ENCODE measurements at places on chromosomes 1 and 21.

- peak; percentile 40 for DNase-seq
Measured at GRCh38 chr1:16012590-16013219, 5.1 kb downstream of the HSPB7 start.

DNA sequence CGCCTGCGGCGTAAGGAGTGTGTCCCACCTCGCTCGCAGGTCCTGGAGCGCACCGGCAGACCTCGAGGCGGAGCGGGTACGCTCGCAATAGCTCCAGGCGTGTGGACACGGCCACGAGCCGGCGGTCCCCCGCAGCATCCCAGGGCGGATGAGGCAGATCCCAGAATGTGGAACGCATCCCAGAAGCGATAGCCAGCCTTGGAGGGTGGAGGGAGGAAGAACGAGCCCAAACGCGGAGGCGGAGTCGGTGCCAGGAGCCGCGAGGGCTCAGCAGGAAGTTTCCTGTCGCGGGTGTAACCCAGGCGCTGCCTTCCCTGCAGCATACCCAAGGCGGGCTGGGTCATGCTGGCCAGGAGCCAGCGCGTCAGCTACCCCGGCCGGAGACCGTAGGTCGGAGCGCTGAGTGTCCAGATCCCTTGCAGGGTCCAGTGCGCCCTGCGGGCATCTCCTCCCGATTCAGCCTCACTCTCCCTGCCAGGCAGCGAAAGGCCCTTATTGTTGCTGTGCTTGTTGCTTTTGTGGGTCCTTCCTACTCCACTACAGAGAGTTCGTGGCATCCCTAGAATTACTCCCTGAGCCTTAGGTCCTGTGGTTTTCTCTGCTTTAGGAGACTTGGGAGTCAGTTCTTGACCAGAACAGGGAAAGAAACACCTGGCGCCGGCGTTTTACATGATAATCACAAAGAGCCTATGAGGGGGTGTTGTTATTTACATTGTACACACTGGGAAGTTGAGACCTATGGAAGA is 27.7 kb downstream of the STYXL2 start:
- peak; percentile 26 for DNase-seq

DNA sequence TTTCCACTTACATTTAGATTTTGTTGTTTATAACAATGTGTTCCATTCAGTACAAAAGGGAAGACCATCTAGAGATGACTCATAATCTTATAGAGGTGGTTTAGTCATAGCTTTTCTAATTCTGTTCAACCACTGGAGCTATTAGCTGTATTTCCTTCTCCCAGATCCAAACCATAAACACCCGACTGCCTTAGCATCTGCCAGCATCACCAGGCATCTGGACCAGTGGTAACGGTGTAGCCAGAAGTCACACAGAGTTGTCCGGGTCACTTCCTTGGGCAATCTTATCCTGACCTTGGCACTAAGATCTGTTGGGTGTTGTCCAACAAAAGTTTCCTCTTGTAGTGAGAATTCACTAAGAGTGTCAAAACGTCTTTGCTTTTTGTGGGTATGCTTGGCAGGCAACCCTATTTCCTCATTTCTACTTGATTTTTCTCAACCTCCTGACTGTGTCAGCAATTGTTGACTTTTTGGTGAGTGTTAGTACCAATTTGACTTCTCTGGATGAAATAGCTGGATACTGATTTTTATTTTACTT is 372.1 kb upstream of the B3GALT2 start:
- no peak for DNase-seq

GRCh38 chr1:27597516-27598294 is 6.2 kb downstream of the AHDC1 start:
- DNase-seq, result no peak

- no peak for DNase-seq
Measured at GRCh38 chr1:207888652-207889051, 22.3 kb downstream of the CD34 start.

- DNase-seq, result no peak
Measured at GRCh38 chr1:58317694-58318093, 228.8 kb downstream of the OMA1 start.

- DNase-seq, result no peak
Measured at GRCh38 chr1:160429125-160429561, 28.8 kb downstream of the VANGL2 start.

GRCh38 chr1:84301004-84301784 is at the start of gene SAMD13:
SAMD13 (plus strand) TSS chr1:84301708; CDS start chr1:84303235, 1,527 bp downstream.
- peak; percentile 5 for DNase-seq

DNA sequence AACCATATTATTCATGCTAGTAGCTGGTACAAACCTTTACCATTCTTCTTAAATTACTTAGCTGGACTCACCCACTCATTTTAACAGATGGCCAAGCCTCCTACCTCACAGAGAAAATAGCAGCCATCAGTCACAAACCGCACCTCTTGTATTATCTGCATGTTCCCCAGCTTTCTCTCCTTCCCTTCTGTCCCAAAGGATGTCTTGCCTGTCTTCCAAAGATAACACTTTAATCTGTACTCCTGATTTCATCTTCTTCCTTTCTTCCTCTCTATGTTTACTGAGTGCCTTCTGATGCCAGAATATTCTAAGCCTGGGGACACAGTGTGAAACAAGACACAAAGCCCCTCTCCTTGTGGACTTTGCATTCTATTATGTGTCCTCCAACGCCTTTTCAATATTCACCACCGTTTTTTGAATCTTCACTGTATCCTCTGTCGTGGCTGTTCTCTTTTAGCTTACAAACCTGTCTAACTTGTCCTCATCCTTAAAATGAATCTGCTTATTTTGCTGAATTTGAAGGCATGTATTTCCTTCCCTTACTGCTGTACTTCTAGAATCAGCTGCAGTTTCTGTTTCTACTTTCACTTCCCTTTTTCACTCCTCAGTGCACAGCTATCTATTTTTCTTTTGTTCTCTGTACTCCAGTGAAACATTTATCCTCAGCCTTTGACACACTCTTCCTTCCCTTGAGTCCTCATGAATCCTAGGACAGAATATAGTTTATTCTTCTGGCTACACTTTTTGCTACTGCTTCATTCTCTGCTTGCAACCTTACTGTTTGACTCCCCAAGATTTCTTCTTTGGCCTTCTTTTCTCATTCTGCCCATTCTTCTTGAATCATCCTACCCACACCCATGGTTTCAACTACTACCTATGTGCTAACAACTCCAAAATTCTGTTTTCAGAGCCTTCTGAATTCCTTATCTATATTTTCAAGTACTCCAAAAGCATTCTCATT is 216.9 kb upstream of the SAMSN1 start:
- no peak for DNase-seq

GRCh38 chr1:230231774-230232145 is 164.7 kb downstream of the GALNT2 start:
- DNase-seq, result no peak

DNA sequence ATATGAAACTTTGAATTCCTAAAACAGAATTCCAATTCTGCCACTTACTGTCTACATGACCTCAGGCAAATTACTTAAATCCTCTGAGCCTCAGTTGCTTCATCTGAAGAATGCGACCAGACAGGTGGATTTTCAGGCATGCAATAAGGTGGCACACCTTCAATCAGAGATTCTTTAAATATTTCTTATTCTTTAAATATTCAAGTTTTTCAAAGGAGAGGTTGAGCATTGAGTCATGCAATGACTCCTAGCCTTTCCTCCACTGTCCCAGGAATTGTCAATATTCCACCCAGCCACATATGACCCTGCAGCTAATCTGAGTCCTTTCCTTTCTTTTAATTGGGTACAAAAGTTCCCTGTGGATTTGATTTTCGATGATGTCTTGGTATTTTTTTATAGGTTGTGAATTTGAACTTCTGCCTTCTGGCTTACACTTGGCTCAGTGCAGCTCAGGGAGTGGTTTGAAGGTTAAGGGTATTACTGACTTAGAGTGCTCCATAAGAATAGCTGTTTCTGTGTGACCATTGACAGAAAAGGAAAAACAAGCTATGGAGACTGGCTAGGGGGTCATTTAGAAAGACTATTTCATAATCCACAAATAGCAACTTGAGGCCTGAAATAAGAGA is 52.2 kb upstream of the PRDX6 start:
- no peak for DNase-seq

DNA sequence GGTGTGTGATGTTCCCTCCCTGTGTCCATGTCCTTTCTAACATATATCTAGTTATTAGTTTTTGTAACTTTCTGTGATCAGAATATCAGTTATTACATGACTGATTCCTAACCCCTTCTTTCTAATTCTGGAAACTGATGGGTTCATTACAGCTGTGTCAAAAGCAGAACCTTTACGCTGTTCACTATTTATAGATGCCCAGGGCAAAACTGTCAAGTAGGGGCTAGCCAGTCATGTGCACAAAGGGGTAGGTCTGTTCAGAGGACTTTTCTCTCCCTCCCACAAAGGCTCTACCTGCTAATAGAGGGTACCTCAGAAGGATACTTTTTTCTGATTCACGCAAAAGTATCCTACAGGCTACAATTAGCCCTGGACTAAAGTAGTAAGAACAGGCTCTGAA is 79.2 kb downstream of the NRDC start:
- no peak for DNase-seq

DNA sequence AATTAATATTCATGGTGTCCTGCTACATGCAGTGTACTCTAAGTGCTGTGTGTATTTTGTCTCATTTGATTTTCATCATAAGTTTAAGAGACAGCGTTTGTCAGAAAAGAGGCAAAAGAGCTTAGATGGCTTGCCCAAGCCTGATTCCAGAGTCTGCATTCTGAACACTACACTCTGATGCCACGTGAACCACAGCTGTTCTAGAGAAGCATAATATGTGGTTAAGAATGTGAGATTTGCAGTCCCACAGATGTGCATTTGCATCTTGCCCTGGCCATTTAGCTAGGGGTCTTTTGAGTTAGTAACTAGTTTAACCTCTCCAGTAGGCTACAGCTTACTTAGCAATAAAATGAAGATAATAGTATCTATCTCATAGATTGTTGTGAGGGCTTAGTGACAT is 9.2 kb upstream of the GADD45A start:
- DNase-seq, result no peak

DNA sequence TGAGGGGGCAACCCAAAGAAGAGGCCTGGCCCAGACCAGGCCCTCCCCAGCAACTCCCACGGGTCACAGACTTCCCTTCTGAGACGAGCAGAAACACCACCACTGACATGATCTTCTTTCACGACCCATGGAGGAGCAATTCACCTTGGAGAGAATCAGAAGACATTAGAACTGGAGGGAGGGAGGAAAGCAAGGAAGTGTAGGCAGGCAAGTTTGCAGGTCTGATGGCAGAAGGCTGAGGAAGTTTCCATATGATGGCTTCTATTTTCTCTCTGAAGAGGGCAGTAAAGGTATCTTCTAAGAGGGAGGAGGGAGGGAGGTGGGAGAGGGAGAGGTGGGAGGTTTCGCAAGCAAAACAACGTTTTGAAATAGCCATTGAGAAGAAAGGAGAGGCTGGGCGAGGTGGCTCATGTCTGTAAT is 1.4 kb upstream of the UBXN10 start:
- DNase-seq, result no peak

DNA sequence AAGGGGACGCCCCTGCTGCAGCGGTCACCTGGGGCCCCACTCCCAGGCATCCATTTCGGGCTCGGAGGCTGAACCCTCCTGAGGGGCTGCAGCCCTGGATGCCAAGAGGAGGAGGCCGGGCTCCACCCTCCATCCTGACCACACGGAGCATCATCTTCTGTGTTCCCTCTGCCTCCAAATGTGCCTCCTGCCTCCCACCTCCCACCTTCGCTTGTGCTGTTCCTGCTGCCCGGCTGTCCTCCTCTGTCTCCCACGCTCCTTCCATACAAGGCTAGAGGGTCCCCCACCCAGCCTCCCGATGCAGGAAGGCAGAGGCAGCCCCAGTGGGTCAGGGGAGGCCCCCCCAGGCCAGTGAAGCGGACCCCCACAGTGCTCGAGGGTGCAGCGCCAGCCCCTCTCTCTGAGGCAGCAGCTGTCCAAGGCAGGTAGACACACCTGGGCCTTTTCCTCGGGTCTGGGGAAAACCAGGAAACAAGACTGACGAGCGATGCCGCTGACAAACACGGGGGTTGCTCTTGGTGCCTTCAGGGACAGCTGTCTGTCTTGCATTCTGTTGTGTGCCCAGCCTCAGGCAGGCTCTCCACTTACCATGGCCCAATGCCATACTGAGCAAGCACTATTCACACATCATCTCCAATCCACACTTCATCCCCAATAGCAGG is 16.8 kb upstream of the PLEKHG5 start:
- DNase-seq, result no peak

- DNase-seq, result peak; percentile 64
Measured at GRCh38 chr1:154955718-154956543, at the start of gene PBXIP1. PBXIP1 (minus strand) TSS chr1:154956099; CDS start chr1:154953721, 2,378 bp downstream.

GRCh38 chr1:54993140-54993539 is 5.6 kb upstream of the BSND start:
- DNase-seq, result no peak

DNA sequence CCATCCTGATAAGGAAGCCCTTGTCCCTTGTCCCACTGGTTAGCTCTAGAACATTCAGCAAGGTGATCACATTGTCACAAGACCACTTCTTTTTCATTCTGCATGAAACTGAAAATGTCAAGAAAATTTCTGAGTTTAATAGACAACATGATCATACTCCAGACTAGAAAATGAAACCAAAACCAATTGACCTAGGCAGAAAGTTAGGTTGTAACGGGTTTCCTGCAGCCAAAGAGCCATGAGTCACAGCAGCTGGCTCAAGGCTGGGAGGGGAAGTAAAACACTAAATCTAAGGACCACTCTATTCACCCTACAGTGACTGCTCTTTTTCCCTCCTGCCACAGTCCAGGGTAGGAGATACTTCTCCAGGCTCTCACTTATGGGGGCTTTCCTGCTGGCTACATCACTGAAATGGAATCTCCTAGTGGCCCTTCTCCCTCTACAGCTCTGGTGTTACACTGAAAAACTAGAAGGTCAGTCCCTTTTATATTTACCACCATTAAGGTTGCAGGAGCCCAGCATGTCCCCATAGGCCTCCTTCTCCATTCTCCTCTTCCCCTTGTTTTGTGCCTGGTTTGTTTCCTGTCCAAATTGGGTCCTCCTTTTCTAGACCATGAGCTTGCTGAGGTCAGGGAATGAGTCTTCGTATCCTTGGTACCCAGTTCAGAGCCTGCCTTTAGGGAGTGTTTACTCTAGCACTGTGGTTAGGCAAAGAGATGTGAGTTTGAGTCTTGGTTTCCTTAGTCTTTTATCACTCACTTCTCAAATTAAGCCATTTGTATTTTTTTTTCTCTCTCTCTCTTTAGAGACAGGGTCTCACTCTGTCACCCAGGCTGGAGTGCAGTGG is 236.5 kb upstream of the JUN start:
- DNase-seq, result no peak

GRCh38 chr21:40846103-40846502 is 855 bp downstream of the DSCAM start:
- DNase-seq, result no peak

DNA sequence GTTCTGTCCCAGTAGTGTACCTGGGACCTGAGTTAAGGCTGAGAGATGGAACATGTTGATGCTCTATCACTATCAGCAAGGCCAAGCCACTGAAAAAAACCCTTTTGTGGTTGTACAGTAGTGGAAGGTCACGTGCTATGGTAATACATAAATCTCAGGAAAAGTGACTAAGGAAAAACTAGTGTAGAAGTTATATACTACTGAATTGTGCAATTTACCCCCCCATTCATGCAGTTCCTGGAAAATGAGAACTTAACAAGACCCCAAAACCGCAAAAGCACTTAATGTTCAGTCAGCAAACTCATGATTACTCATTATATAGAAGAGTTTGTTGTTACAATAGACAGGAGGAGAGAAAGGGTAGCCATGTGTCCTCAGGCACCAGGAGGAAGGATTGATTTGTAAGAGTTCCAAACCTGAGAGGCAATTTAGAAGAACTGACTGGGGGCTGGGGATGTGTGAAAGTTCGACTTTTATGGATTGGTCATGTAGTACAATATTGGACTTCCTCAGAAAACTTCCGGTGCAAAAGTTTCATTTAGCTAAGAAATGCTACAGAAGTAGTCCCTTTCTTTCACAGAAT is 91.6 kb downstream of the RGL1 start:
- DNase-seq, result no peak
